ENCODE measurements at places on chromosomes 2 and 18.

- DNase-seq = peak; percentile 60
Observed at GRCh38 chr2:88690591-88691338, 708 bp upstream of the RPIA start.

GRCh38 chr18:50377061-50377798 is 2.4 kb downstream of the SKA1 start:
- DNase-seq = no peak

- DNase-seq = no peak
Observed at GRCh38 chr2:234843411-234843810, 108.4 kb upstream of the SH3BP4 start.

DNA sequence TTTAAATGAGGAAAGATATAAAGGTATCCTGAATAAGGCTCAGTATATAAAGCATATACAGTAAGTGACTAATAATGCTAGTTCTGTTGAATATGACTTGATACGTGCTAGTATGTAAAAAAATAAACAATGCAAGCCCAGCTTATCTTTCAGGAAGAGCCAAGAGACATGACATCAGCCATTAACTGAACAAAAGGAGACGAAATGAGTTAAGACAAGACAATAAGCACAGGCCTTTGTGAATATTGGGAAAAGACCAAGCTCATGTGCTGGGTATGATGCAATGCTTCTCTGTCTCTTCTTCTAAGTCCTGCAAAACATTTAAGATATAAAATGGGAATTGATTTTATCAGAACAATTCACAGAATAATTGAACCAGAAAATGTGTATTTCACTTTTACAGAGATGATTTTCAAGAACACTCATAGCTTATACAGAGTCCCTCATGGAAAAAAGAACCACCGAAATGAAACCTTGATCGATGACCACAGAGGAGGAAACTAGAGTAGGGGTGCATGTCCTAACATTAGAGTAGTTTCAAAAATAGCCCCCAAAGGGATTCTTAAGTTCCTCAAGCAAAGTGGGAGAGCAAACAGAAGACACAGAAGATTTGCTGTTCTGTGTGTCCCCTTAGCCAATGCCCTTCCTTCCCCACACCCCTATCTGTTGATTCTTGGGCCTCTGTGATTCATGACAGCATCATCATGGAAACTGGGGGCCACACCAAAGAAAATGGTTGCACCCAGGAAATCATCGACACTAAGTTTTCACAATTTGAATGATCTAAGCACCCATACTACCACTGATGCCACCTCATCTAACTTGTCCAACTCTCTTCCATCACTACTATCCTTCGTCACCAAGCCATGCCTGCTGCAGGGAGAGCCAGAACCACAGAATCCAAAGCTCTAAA is 68.0 kb upstream of the CRIM1 start:
- no peak for DNase-seq

GRCh38 chr2:237660381-237660900 is 33.1 kb downstream of the LRRFIP1 start:
- DNase-seq = no peak

- DNase-seq = no peak
Observed at GRCh38 chr18:13245481-13246000, 27.0 kb downstream of the LDLRAD4 start.

- DNase-seq = no peak
Observed at GRCh38 chr18:42330296-42330695, 375.3 kb downstream of the PIK3C3 start.

DNA sequence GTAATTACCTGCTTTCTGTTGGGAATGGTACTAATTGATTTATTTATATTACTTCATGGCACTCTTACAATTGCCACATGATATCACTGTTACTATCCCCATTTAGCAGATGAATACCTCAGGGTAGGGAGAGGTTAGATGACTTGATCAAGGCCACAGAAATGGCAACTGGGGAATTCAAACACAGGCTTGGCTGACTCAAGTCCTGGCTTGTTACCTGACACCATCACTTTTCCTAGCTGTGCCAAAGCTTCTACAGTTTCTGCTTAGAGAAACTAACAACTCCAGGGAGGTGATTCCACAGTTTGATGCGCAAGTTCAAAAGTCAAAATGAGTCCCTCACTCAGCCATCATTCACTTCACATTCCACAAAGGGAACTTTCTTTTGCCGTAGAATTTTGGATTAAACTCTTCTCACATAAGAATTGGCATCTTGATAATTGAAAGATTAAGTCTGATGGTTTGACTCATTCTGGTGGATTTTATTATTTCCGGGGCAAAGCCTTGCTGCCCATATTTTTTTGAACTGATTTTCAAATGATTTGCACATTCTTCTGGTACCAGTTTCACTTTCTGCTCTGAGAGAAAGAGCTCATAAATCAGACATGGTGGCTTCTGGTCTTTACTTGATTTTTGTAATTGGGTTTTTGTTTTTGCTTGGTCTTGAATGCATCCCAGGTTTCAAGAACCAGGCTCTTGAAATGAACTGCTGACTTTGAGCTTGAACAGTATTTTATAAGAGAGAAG is 656.8 kb downstream of the BCL11A start:
- DNase-seq = no peak

GRCh38 chr2:1502891-1503304 is 89.6 kb downstream of the TPO start:
- no peak for DNase-seq

DNA sequence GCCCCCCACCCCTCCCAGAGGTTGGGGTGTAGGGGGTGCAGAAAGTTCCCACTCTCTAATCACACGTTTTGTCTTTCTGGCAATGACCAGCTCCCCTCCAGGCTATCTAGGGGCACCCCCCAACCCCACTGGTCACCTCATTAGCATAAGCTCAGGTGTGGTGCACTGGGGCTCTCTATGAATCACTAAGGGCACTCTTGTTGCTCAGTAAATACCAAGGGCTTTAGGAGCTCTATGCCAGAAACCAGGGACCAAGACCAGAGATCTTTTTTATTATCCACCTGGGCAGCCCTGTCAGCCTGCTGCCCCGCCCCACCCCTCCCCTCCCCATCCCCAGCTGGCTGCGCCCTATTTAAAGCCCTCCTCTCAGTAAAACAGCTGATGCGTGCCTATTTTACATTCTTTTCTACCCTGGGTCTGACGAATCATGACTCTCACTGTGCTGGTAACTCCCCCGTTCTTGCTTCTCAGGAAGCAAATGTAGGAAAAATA is 24.3 kb downstream of the NCK2 start:
- peak; percentile 2 for DNase-seq

DNA sequence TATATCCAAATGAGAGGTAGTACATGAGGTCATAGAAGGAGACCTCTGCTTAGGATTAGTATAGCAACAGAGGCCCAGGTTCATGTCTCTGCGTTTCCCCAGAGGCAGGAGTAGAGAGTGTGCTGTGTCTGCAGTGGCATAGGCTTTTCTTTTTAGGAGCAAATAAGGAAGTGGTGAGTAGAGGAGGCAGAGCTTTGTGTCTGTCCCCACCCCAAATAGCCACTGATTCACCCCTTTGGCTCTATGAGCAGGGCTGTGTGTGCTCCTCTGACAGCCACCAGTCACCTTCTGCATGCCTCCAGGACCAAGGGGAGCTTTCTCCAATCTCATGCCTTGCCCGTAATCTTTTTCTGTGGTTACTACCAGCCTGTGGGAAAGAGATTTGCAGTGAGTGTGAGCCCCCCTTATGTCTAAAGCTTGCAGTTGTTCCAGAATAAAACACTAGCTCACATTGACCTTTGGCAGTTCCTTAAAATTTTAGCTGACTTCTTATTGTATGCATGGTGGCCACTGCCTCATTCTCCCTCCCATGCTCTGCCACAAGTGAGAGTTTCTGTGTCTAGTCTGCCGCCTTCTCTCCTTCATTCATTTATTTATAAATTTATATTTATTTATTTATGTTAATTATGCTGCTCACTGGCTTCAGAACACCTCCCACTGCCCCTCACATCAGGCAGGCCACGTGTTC is 23.5 kb upstream of the ELAC1 start:
- DNase-seq = no peak

GRCh38 chr18:79905993-79906392 is 45.5 kb downstream of the SLC66A2 start:
- no peak for DNase-seq

- DNase-seq = no peak
Observed at GRCh38 chr2:118558846-118559245, 288.6 kb downstream of the EN1 start.

DNA sequence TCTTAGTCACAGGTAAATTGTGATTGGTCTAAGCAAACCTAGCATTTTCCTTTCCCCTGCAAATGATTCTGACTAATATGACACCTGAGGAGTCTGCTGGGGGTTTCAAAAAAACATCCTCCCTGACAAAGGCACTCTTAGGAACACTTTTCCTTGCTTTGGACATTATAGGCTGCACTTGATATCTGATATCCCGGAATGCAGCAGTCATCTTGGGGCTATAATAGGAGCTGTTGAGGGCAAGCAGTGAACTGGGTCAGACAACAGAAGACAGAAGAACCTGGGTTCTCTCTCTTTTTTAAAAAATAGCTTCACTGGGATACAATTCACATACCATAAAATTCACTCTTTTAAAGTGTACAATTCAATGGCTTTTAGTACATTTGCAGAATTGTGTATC is 229.3 kb downstream of the RAB3GAP1 start:
- DNase-seq = no peak

- DNase-seq = no peak
Observed at GRCh38 chr18:68826121-68826520, 28.2 kb downstream of the CCDC102B start.

- no peak for DNase-seq
Observed at GRCh38 chr2:42191285-42192009, 22.3 kb downstream of the EML4 start.

- no peak for DNase-seq
Observed at GRCh38 chr2:8790739-8791162, 46.7 kb downstream of the KIDINS220 start.

- no peak for DNase-seq
Observed at GRCh38 chr2:29526587-29527586, 394.5 kb downstream of the ALK start.

- DNase-seq = peak; percentile 19
Observed at GRCh38 chr2:12057436-12058166, 311.2 kb downstream of the LPIN1 start.

- DNase-seq = no peak
Observed at GRCh38 chr2:27857417-27858172, 32.6 kb downstream of the RBKS start.

DNA sequence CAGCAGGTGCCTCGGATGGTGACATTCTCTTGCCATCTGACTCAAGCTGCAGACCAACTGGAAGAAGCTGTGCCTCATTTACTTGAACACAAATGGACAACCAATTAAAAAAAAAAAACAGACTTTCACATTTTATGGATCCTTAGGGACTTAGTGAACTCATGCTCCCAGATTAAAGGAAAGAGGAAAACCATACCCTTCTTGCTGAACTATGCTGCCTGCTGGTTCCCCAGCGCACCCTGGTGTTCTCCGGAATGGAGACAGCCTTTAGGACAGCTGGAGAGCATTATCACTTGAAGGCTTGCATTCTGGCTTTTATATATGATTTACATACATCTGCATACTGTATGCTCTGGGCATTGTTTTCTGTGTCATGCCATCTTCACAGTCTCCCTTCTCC is 370.7 kb downstream of the SLC4A3 start:
- DNase-seq = no peak

DNA sequence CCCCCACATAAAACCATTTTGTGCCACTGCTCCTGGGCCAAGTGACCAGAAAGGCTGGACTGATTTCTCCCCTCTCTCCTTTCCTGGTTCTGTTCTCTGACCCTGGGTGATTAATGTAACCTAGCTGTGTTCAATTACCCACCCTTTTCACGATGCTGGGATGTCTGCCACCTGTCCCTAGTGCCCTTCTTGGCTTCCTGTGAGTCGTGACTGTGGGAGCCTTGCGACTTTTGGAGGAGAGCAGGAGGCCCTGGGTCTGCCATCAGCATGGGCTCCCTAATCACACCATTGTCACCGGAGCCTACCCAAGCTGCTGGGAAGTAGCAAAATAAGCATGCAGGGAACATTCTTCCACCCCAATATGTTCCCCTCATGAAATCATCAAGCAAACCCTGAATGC is 38.3 kb downstream of the SRSF7 start:
- DNase-seq = no peak

DNA sequence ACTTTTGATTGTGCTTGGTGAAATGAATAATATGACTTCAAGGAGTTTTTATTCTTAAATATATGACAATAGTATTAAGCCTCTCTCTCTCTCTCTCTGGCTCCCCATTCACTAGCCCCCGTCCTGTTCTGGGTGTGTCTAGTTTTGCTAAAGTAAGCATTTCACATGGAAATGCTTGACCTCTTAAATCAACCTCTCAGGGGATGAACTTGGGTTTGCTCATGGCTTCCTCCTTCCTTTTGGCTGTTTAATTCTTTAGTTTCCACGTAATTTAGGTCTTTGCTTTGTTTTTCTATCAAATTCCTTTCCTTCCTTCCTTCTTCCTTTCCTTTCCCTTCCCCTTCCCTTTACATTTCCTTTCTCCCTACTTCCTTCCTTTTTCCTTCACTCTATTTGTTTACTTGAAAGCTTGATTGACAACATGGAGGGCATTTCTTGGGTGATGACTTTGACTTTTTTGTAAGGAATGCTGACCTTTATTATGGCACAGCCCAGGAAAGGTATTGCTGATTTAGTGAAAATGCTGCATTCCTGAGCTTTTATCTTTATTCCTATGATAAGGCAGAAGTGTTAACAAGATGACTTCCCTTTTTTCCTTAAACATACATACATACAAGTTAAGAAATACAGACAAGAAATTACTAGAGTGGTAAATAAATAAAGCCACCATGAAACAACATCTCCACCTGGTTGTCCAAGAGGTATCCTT is 3.6 kb downstream of the DPP4 start:
- no peak for DNase-seq

DNA sequence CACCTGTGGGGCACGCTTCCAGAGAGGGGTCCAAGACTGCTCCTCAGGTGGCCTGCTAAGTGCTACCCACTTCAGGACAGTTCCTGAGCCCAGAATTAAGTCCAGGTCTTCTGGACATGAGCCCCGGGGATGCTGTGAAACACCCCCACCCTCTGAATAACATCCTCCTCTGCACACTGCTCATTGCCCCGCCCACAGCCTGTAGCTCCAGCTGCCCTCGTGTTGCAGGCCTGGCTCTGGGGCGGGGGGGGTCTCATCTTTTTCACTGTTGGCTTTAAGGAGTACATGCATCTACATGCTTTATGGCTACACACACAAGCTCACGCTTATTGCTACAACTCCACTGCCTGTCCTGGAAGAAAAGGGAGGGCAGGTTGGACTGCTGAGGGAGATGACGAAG is 92.8 kb downstream of the PTGR3 start:
- no peak for DNase-seq

- DNase-seq = no peak
Observed at GRCh38 chr2:171289991-171290390, 129.3 kb upstream of the TLK1 start.

GRCh38 chr2:16604236-16604635 is 61.4 kb downstream of the CYRIA start:
- no peak for DNase-seq

DNA sequence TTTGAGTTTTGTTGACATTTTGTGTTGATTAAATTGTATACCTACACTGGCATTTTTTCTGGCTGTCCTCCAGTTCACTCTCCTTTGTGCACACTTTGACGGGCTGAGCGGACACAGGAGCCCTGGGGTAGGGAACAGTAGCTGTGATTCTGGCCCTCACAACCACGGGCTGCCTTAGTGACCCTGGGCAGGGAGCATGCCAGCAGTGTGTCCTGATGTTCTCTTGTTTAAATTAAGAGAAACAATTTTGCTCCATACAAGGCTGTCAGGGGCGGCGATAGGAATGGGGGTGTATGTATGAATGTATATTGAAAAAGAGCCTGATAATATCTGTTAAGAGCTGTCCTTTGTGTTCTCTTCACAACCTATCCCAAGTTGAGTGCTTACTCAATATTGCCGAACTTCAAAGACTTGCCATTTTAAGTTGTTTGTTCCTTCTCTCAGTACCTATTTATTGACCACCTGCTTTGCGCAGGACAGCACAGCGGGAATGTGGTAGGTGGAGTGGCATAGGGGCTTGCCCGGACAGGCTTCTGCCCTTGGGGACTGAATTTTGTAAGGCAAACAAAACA is 103.7 kb upstream of the EML6 start:
- no peak for DNase-seq

All from CD4-positive, alpha-beta T cell treated with Interleukin-17A for 4 hours (primary cell).